Activated naive CD4-positive, alpha-beta T cell treated with Interleukin-2 at 50 U/mL for 16 hours (primary cell): ENCODE measurements at places on chromosomes 2 and 18.

DNA sequence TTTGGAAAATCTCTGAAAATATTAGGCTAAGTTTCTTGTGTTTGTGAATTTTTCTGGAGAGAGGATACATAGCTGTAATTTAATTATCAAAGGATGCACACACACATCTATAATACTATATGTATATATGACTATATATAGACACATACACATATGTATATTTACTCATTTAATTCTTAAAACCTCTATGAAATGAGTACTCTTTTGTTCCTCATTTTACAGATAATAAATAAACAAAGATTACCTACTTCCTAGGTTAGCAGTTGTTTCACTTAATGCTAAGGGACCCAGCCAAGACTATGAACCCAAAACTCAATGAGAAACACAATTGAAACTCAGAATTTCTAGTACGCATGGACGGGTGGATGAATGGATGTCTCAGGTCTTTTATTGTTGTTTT, 145.6 kb downstream of the BCL2 start:
- DNase-seq: no peak

DNA sequence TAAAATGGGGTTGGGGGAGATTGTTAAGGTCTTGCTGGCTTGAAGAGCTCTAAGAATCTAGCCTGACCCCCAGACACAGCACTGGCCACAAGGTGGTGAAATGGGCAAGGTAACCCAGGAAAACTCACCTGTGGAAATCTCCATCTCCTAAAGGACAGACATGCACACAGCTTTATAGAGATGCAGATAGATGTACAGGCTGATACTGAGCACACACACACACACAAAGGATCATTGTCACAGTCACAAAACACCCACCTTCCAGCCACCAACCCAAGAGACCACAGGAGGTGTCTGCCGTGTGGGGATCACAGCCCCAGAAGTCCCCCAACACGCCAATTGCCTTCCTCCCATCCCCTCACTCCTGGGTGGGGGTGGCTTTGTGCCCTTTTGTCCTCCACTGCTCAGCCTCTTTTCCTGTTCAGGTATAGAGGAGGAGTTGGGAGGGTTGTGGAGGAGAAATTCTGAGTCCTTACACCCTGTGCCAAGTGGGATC, 3.2 kb upstream of the CYP26B1 start:
- peak; percentile 1 for DNase-seq

- no peak for DNase-seq
These were observed 144.3 kb upstream of the ZFP36L2 start for GRCh38 chr2:43370705-43371104.

- DNase-seq: no peak
These were observed 37.0 kb downstream of the SMAD7 start for GRCh38 chr18:48913775-48914174.

DNA sequence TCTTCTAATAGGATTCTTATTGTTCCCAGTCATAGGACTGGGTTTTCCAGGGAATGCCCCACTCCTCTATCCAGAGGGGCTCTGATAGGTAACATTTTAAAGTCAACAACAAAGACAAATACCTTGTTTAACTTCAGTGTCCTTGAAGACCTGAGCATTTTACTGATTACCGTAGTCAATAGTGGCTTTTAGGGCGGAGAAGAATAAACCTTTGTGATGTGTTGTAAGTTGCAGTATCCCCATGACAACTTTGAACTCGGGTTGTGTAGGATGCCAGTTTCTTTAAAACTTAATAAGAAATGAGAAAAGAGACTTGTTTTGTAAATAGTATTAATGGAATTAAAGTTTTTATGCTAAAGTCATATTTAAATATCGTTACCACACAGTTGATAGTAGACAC, 6.0 kb downstream of the GATA6 start:
- DNase-seq: no peak

DNA sequence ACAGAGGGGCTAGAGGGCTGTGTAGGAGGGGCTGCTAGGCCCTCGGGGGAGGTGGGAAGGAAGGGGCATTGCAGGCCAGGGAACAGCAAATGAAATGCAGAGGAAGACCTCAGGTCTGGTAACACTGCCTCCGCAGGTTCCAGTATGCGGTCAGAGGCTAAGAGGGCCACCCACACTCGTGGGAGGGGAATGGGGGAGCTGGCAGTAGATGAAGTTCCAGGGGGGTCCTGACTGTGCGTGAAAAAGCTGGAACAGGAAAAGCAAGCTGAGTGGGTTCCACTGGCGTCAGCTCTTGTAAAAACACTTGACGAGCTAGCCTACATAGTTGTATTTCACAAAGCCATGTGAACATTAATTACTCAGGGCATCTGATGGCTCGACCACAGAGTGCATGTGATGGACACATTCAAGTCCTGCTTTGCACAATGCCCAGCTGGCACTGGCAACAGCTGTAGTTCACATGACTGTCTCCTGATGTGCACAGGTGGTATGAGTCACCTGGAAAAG, 29.0 kb upstream of the PTPN4 start:
- DNase-seq: no peak

DNA sequence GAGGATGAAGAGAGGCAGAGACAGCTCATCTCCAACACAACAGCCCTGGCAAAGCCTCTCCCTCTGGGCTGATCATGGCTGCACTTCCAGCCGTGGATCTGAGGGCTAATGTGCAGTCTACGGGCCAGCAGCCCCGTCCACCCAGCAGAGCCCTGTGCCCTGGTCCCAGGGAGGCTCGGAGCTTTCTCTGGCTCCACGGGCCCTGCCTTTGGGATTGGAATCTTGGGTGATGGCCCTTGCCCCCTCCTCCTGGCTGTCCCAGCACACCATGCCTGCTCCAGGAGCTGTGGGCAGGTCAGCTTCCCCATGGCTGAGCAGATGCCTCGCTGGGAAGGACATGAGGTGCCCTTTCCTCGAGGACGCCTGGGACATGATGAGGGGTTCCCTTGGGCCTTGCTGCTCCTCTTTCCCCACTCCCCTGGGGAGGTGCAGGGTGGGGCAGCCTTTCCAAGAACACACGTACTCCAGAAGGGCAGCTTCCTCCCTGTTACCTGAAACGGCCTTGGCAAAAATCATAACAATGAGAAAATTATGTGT, 66.9 kb downstream of the C18orf63 start:
- DNase-seq: no peak

DNA sequence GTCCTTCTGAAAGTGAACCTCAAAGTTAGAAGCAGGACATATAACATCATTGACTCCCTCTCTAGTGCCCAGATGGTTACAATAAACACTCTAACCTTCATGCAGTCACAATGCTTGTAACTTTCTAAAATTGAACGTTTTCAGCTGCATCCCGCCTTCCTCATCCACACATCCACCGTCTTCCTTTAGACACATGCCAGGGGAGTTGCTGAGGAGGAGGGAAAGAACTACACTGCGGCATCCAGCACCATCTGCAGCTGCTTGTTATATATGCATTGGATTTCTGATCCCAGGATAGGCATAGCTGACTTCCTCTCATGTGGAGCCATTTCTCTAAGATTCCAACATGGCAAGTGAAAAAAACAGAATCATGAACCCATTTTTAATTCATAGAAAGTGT, 96.8 kb downstream of the FBXO15 start:
- DNase-seq: no peak

- DNase-seq: no peak
These were observed 46.0 kb downstream of the ARHGEF33 start for GRCh38 chr2:38935568-38936172.

DNA sequence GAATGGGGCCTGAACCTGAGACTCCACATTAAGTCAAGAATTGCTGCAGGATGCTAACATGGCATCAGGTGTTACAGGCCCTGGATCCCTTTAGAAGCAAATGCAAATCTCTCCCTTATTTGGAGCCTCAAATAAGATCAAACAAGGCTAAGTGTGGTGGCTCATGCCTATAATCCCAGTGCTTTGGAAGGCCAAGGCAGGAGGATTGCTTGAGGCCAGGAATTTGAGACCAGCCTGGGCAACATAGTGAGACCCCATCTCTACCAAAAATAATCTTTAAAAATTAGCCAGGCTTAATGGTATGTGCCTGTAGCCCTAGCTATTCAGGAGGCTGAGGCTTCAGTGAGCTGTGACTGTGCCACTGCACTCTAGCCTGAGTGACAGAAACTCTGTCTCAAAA, 89.4 kb downstream of the DYM start:
- DNase-seq: no peak

DNA sequence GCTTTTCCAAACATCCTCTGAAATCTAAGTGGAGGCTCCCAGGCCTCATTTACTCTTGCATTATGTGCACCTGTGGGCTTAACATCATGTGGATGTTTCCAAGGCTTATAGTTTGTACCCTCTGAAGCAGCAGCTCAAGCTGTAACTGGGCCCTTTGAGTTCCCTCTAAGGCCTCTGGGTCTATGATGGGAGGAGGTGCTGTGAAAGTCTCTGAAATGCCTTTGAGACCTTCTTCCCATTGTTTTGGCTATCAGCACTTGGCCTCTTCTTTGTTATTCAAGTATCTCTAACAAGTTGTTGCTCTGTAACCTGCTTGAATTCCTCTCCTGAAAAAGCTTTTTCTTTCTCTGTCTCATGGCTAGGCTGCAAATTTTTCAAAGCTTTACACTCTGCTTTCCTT, 58.1 kb upstream of the MYT1L start:
- no peak for DNase-seq

DNA sequence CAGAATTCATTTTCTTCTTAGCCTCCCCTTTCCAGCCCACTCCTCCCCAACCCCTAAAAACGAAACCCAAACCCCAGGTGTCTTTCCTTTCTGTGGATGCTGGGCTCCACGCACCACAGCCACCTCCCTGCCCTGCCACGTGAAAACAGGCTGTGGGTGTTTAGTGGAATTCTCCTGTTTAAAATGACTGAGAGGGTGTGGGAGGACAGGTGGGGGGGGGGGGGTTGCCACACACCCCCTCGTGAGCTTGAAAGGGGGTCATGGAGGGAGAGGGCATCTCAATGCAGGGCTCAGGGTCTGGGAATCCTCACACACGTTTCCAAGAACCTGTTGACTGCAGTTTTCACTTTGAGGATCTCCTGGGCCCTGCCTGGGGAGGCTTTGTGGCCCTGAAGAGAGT, 110.3 kb downstream of the FAM210A start:
- peak; percentile 35 for DNase-seq

GRCh38 chr2:48174503-48174902, 268.2 kb upstream of the FBXO11 start:
- DNase-seq: no peak

GRCh38 chr2:205719847-205720246, 37.5 kb downstream of the NRP2 start:
- DNase-seq: no peak

GRCh38 chr2:196592331-196592910, 47.1 kb upstream of the CCDC150 start:
- no peak for DNase-seq

DNA sequence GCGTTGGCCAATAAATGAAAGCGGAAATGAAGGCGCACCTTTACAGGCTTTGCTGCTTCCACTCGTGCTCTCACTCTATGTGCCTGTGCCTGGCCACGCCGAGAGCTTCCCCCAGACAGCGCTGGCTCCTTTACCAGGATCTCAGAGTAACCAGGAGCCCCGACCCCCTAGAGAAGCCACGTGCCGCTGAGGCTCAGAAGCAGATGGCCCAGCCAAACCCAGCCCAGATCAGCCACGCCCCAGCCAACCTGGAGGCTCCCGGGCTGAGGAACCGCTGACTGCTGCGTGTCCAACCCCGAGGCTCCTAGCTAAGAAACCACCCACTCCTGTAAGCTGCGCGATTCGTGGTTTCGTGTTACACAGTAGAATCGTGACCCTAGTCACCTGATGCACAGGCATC, 199.3 kb downstream of the NCK2 start:
- DNase-seq: no peak

GRCh38 chr2:216493334-216493685, 5.3 kb upstream of the RPL37A start:
- DNase-seq: no peak
